RKO (cell line): ENCODE measurements at places on chromosomes 3 and 15.

GRCh38 chr3:54713031-54713430 lies 214.8 kb downstream of the LRTM1 start:
- no peak for DNase-seq

DNA sequence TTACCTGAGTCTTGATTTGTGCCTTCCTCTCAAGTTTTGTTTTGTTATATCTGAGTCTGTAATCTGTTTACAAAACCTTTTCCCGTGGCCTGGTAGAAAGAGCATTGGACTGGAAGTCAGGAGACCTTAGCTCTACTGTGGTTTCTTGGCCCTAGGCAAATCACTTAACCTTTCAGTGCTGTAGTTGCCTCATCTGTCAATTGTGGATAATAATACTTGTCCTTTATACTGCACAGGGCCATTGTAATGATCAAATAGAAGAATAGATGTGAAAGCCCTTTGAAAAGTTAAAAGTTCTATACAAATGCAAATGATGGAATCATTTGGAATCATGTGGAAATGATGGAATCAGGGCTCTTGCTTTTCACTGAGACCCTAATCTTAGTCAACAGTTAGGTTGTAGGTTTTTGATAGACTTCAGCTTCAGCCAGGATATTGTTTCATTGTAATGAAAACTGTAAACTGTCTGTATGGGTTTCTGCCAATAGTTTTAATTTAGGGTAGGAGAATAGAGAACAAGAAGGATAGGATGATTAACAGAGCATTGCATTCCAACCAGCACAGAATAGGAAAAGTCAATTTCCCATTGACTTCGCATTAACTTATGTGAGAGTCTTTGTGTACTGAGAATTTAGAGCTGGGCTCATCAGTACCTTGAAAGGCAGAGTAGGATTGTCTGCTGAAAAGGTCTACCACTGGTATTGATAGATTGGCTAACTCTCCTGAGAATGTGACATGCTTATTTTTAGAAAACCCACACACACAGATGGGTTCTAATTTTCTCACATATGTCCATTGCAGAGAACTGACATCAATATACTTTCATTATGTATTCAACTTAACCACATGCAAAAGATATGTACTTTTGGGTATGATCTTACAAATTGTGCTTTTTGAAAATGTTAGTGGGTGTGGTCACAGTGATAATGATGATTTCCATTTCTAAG lies 21.8 kb downstream of the MAP2K5 start:
- DNase-seq: no peak

DNA sequence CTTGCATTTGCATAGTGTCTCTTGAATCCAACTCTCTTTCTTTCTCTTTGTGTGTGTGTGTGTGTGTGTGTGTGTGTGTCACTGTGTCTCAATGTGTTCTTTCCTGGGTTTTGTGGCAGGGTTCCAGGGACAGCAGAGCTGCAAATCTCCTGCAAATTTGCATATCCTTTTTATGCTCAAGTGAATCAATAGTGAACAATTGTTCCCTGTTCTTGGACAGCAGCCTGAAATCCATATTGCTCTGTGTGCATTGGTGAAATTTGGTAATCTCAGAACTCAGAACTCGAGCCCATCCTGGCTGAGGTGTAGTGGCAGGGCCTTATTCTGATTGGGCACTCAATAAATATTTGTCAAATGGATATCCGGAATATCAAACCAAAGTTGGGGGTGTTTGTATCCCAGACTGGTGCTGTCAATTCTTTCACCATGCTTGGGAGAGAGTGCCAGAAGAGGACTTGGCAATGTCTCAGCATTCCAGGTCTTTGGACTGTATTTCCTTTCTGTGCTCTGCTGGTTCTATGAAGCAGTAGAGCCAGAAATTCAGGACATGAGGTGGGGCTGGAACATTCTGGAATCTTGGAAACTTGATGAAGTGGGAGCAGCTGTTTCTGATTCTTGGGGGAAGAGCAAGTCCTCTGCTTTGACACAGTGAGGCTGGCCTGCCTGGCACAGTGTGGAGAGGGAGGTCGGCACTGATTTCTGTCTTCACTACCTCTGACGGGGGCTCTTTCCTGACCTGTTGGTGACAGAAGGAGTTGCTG lies 380.6 kb upstream of the C2CD4B start:
- DNase-seq: no peak

- no peak for DNase-seq
Measured at GRCh38 chr3:36944641-36945270, at the start of gene TRANK1. Gene TRANK1, minus strand, starts transcription at chr3:36945054. Its CDS starts 245 bp downstream, at chr3:36944809.

GRCh38 chr3:177338697-177339219 lies 141.5 kb upstream of the TBL1XR1 start:
- no peak for DNase-seq

- DNase-seq: peak; percentile 2
Measured at GRCh38 chr15:68091743-68092142, 37.6 kb downstream of the PIAS1 start.

DNA sequence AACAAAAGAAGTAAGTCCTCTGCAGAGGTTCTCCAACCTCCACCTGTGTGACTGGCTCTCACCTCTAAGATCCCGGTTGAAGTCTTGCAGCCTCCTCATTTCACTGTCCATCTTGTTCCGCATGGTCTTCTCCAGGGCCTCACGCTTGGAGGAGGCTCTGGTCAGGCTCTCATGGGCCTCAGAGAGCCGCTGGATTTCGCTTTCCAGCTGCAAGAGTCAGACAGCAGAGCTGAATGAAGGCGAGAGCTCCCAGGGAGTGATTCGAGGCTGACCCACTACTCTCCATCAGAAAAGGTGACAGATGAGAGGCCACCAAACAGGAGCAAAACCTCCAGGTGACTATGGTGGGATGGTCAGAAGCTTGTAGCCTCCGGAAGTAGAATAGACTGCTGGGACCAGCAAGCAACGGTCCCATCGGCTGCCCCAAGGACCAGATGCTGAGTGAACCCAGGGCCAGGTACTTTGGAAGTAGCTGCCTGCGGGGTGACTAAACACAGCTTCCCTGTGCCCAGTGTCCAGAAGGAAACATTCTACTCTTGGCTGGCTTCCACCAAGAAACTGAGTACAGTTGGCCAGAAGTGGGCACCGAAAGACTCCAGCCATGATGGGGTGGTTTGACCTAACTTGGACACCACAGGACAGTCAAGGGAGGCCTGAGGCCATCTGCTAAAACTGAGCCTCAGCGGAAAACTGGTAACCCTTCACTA lies 7.9 kb downstream of the AMOTL2 start:
- DNase-seq: no peak

GRCh38 chr15:58487724-58488120 lies 55.9 kb downstream of the LIPC start:
- DNase-seq: no peak

GRCh38 chr3:4494895-4495264 lies 1.7 kb downstream of the ITPR1 start:
- no peak for DNase-seq

GRCh38 chr3:106049821-106050220 lies 181.0 kb upstream of the CBLB start:
- DNase-seq: no peak

DNA sequence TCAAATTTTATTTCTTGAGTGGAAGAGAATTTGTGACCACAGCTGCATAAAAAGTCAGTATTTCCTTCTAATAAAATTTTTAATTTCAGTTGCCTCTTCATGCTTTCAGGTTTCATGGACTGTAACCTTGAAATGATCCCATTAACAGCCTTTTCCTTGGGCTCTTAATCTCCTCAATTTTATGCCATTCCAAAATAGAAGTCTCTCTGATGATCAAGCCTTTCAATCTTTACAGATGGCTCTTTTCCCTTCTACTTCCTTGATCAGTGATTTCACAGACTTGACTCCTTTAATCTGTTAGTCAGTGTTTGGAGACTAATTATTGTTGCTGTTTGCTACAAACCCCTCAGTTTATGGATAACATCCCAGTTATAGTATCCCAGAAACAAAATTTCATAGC lies 11.9 kb downstream of the TSC22D2 start:
- no peak for DNase-seq

DNA sequence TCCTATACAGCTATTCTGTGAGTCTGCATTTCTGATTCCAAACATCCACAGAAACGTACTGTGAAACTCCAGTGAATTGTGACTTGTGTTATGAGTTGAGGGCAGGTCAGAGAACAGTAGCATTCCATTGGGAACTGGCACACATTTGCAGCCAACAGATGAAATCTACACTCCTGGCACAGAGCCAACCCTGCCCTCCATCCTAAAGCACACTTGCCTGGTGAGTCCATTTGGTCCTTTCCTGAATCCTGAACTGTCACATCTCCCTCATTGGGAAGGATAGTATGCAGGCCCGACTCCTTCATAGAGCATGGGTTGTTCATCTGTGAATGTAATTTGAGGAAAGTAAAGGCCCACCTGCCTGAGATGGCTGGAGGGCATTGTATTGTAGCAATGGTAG lies 314.3 kb upstream of the RASGRP1 start:
- DNase-seq: no peak

GRCh38 chr3:160546727-160547126 lies 18.6 kb downstream of the KPNA4 start:
- DNase-seq: no peak

GRCh38 chr3:56468184-56469106 lies at the start of gene ERC2:
Gene ERC2, minus strand, starts transcription at chr3:56468467.
- DNase-seq: no peak

- no peak for DNase-seq
Measured at GRCh38 chr3:115624901-115625300, 1.6 kb downstream of the GAP43 start.

DNA sequence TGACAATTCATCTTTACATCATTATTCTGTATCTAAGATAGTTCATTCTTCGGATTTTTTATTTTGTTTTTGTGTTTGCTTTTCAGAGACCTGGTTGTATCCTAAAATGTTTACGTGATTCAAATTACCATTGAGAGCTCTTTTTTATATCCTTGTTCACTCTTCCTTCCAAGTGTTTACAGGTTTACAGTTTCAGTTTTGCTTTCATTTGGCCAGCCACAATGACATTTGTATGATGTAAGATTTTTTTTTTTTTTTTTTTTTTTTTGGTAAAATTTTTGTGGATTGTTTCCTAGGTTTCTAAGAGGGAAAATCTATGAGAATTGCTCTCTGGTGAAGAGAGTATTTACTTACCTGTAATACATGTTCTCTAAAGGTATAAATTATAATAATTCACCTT lies 55.0 kb downstream of the SETD5 start:
- no peak for DNase-seq

- DNase-seq: no peak
Measured at GRCh38 chr15:100005715-100006114, 272.5 kb upstream of the LYSMD4 start.

DNA sequence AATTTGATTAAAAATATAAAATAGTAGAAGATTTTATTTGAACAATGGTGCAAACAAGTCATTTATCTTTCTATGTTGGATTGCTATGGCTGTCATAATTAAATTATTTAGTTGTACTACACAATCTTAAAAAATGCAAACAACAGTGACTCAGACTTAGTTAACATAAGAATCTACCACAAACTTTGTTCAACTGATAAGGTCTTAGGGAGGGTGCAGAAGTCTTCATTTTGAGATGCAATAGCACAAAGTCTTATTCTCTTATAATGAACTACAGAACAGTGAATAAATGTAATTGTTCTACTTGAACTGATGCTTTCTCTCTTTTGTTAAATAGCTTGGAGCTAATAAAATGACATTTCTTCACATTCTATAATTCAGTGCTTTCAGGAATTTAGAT lies 482.8 kb upstream of the NAALADL2 start:
- no peak for DNase-seq

GRCh38 chr15:31333119-31333518 lies 6.5 kb downstream of the KLF13 start:
- DNase-seq: no peak

- no peak for DNase-seq
Measured at GRCh38 chr3:73342077-73342476, 280.6 kb downstream of the EBLN2 start.

- DNase-seq: no peak
Measured at GRCh38 chr15:62459875-62460274, 294.8 kb upstream of the C2CD4B start.
